ENCODE measurements at places on chromosomes 2 and 18.
A peak's percentile ranks its signal among the peaks of the same experiment; 100 is the strongest.

- DNase-seq, result no peak
Observed at GRCh38 chr18:57429167-57430078, 5.8 kb upstream of the ONECUT2 start.

- DNase-seq, result no peak
Observed at GRCh38 chr2:66696374-66696773, 261.4 kb downstream of the MEIS1 start.

DNA sequence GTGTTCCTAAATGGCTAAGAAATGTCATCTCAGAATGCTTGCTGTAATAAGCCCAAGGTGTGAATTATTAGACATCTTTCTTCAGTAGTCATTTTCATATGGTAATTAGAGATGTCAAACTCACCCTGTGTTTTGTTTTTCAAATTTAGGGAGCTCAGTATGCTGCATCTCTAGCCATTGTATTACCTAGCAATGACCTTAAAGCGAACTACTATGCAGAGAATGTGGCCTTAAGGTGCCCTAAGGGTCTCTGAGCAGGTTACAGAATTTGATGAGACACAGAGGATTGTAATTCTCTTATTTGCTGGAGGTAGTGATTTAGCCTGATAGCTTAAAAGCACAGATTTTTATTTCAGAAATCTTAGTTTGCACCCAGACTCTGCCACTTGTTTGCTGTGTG, 1052.6 kb upstream of the DDX18 start:
- no peak for DNase-seq

DNA sequence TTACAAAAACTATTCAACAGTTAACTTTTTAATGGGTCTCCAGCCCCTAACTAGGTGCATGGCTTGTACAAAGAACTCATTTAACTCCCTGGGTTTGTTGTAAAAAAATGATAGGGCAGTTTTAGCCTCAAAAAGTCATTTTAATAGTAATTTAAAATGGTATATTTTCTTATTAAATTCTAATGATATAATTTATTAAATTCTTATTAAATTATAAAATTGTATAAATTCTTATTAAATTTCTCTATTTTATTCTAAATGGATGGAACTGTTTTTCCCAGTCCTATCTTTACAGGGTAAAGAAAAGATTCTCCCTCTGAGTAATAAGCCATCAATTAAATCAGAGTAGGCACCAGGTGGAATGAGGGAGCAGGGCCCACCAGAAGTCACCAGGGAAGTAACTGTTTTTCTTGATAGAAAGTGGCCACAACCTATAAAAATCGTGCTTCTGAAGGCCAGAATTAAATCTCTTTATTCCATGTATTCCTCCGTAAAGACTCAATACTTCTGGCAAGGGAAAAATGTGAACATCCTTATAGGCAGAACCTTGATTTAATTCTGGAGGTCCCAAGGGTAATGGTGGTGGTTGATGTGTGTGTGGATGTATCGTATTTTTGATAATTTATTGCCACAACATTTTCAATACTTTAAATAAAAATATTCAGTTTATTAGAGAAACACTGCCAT, 814 bp downstream of the FKBP7 start:
- DNase-seq, result no peak

DNA sequence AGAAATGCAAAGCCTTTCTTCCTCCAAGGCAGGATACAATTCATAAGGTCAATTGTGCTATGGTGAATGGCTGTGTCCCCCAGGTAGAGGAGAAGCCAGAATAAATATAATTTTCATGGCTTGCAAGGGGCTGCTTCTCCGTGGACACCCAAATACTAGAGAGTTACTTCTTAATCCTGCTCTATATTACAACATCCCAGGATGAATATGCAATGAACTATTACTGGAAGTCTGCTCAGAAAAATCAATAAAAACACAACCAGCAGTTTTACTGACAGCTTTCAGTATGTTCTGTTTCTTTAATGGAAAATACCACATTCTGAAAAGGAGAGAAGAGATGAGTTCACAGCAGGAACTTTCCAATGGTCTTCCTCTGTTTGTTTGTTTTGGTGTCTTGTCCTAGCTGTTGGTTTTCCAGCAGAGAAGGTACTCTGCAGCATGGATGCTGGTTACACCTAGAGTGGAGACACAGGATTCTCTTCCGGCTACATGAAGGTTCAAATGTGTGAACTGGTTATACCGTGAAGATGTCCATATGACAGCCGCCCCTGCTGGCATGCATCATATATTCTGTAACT, 213.0 kb downstream of the PID1 start:
- no peak for DNase-seq

GRCh38 chr18:49016648-49017539, 66.1 kb upstream of the SMAD7 start:
- peak; percentile 30 for DNase-seq

- DNase-seq, result no peak
Observed at GRCh38 chr18:42798606-42799170, 316.8 kb downstream of the RIT2 start.

GRCh38 chr2:6089474-6089873, 397.3 kb downstream of the SOX11 start:
- no peak for DNase-seq

- DNase-seq, result no peak
Observed at GRCh38 chr2:241598061-241598460, 38.9 kb downstream of the THAP4 start.

- DNase-seq, result no peak
Observed at GRCh38 chr18:36772241-36772723, 56.5 kb downstream of the TPGS2 start.

GRCh38 chr2:232883116-232883721, 13.2 kb downstream of the SNORC start:
- no peak for DNase-seq

- no peak for DNase-seq
Observed at GRCh38 chr2:224127871-224128501, 88.9 kb upstream of the SERPINE2 start.

GRCh38 chr2:201966691-201967438, 66.8 kb upstream of the FZD7 start:
- no peak for DNase-seq

GRCh38 chr2:237408335-237409000, 5.5 kb downstream of the COL6A3 start:
- peak; percentile 34 for DNase-seq

DNA sequence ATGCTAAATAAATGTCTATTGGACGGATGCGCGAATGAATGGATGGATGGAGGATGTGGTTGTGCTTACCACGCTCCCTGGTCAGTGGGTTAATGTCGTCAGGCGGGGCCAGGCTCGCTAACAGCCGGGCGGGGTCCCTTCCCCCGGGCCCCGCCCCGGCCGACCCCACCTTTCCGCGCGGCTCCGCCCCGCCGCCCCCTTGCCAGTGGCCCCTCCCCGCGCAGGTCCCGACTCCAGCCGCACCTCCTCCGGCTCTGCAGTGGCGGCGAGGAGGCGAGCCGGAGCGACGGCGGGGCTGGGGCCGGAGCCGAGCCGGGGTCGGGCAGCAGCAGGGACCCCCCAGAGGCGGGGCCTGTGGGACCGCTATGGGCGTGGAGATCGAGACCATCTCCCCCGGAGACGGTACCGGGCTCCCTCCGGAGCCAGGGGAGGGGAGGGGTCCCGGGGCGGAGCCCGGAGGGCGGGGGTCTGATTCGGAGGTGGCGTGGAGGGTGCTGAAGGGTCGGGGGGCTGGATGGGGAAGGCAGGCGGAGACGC, at the start of gene FKBP1B:
FKBP1B (plus strand) TSS at position 257 of the 537 bp plus-strand sequence; CDS start at position 366, 109 bp downstream.
- DNase-seq, result peak; percentile 50

- DNase-seq, result no peak
Observed at GRCh38 chr2:173119944-173120343, 44.3 kb downstream of the MAP3K20 start.

GRCh38 chr18:6666012-6666685, 63.4 kb upstream of the ARHGAP28 start:
- no peak for DNase-seq

DNA sequence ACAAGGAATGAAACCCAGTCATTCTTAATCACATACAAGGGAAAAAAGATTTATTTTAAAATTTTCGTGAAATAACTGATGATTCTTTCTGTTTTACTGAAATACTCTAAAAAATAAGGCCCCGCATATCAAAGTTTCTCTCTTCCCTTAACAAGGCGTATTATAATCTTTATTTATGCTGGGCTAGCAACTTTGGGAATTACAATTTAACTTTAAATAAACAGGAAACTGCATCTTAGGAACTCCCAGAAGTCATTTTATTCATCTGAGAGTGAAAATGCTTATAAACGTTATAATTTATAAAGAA, 166.7 kb downstream of the TCF4 start:
- no peak for DNase-seq

- DNase-seq, result no peak
Observed at GRCh38 chr18:46034230-46034629, 37.8 kb downstream of the PSTPIP2 start.

DNA sequence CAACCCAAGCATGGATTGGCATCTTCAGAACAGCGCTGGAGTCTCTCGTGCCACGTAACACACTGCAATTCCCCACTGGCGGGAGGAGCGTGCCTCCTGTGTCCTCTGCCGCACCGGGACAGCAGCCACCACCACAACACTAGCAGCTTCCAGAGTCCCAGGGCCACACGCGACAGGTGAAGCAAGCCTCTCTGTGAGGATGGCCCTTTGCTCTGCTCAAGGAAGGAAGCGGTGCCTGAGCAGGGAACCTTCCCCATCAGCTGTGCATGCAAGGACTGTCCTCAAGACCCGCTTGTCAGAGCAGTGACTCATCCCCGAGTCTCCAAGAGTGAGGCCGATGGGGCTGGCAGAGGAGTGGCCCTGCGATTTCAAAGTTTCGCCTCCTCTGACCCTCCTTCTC, 44.0 kb downstream of the TTC32 start:
- no peak for DNase-seq

GRCh38 chr2:33086400-33087015, 139.8 kb downstream of the LTBP1 start:
- no peak for DNase-seq

- no peak for DNase-seq
Observed at GRCh38 chr2:8870441-8870840, 33.0 kb upstream of the KIDINS220 start.

DNA sequence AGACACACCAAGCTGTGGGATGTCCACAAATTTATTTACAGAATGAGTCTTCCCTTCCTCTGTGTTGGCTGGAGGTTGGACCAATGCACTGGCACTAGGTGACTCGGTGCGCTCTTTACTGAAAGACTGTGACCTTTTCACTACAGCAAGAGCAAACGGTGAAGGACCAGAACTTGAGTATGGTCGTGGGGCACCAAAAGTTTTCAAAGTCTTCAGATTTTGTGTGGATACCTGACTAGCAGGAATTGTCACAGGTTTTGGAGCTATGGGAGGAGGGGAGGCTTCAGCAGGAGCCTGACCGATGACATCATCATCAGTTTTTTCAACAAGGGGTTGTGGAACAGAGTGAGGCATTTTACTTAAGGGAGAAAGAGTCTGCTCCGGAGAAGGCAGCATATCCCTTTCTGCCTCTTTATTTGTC, 73.0 kb upstream of the GRB14 start:
- DNase-seq, result no peak

DNA sequence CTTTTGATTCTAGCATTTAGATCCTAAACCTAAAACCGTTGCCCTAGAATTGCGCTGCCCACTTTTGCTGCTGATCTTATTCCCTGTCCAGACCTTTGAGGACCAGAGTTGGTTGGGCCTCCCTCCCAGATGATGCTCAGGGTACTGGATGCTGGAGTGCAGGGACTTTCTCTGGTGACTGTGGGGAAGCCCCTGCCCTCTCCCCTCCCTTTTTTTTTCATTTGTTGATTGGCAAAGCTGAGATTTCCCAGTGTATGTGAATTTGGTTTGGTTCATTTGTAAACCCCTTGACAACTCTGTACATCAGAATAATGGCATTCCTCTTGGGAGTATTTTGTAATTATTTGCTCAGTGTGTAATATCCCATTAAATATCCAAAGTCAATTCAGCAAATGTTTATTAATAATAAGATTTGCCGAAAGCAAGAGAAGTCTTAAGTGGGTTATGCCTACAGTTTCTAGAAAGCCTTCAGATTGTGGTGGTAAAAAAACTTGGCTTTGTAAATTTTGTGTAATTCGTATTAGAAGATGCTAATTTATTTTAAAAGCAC, 28.3 kb downstream of the RAB31 start:
- DNase-seq, result no peak

DNA sequence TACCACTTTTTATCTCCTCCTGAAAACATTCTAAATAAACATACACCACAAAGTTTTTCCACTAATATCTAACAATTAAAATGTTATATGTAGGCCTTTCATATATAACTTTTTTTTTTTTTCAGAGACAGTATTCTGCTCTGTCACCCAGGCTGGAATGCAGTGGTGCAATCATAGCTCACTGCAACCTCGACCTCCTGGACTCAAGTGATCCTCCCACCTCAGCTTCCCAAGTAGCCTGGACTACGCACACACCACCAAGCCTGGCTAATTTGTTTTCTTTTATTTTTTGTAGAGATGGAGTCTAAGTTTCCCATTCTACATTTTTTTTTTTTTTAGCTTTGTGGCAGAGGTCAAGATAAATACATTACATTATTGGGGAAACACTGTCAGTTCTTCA, 1612.6 kb upstream of the NXPH2 start:
- DNase-seq, result no peak

DNA sequence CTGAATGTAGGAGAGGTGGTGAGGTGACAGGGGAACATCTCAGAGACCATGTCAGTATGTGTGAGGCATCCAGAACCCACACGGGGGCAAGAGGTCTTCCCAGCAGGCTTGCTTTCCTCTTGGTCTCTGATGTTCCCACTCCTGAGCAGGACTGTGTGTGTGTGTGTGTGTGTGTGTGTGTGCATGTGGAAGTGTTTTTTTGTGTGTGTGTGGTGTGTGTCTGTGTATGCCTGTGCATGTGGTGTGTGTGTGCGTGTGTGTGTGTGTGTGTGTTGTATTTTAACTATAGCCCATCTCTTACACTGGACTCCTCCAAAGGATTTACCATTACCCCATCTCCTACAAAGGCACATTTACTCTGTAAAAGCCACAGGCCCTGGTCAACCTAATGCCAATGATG, 40.4 kb downstream of the SLC4A5 start:
- no peak for DNase-seq

DNA sequence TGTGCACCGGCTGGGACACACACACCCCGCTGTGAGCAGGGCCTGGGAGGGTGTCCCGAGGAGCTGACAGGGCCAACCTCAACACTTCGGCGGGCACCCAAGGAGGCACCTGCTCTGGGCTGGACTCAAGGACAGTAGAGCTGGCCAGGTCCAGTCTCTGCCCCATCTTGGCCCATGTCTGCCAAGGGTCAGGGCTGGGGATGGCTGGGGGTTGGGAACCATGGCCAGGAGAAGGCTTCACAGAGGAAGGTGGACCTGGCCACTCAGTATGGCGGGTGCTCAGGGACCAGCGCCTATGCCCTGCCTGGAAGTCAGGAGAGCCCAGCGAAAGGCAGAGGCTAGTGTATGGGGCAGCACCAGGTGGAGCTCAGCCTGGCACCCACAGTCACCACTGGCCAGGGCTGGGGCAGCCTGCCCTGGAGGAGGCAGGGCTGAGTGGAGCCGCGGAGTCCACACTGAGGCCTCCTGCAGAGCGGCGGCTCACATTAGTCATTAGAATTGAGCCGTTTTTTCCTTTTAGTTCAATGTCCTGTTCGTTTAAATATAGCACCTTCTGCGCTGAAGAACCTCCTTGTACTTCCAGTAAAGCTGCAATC, 4.2 kb downstream of the ERFE start:
- no peak for DNase-seq
